ENCODE measurements at places on chromosomes 11 and 22. TPM values are rescaled to one million over a fixed set of nuclear protein-coding genes. Genes with fewer than 3 reads are reported as not detected.

The POTEH gene
- not detected for total RNA-seq

The FBXO7 gene
- 74.5 TPM for total RNA-seq

The CNGA4 gene
- total RNA-seq = 0.07 TPM

The PTPRJ gene
- total RNA-seq = 79.8 TPM

The CST6 gene
- not detected for total RNA-seq

The POLD4 gene
- 190 TPM for total RNA-seq

The PATL1 gene
- total RNA-seq = 55.4 TPM

The SMIM35 gene
- not detected for total RNA-seq

The OR51B5 gene
- not detected for total RNA-seq

The CRYBB2 gene
- 0.13 TPM for total RNA-seq

The KAT5 gene
- 54.7 TPM for total RNA-seq

The OR10G7 gene
- total RNA-seq = not detected

The AIFM3 gene
- 3.5 TPM for total RNA-seq

The OR52N4 gene
- not detected for total RNA-seq

The BACE1 gene
- total RNA-seq = 11.3 TPM

The CCDC188 gene
- total RNA-seq = not detected

The P2RY2 gene
- 11.5 TPM for total RNA-seq

The APOL4 gene
- total RNA-seq = 0.14 TPM

The OR5B21 gene
- not detected for total RNA-seq

The FOLH1 gene
- not detected for total RNA-seq

The C1QTNF4 gene
- 0.07 TPM for total RNA-seq

The CALCA gene
- total RNA-seq = not detected

The OR6T1 gene
- total RNA-seq = not detected

The CTR9 gene
- 23.8 TPM for total RNA-seq

The MMP27 gene
- total RNA-seq = not detected

The LSP1 gene
- total RNA-seq = 2.0 TPM

The KCNJ11 gene
- total RNA-seq = 6.8 TPM

The SEPTIN3 gene
- 1.2 TPM for total RNA-seq

The SAA4 gene
- total RNA-seq = not detected

The OR6A2 gene
- total RNA-seq = not detected

The KCNQ1OT1 gene
- total RNA-seq = 0.06 TPM

The C11orf52 gene
- total RNA-seq = 0.33 TPM

The KRTAP5-1 gene
- not detected for total RNA-seq

The DDIAS gene
- 16.3 TPM for total RNA-seq

The TSPAN18 gene
- 3.5 TPM for total RNA-seq

The HIRA gene
- 23.8 TPM for total RNA-seq

The PHLDA2 gene
- total RNA-seq = 114 TPM

The C11orf16 gene
- not detected for total RNA-seq

The DTX4 gene
- total RNA-seq = 4.7 TPM

The PRG3 gene
- total RNA-seq = not detected

The ALKBH3 gene
- total RNA-seq = 22.9 TPM

The PGA4 gene
- total RNA-seq = not detected

The GLYAT gene
- total RNA-seq = not detected

The APOA5 gene
- not detected for total RNA-seq

The MS4A1 gene
- not detected for total RNA-seq

All from A549 treated with dexamethasone at 1 μM for 4 hours (cell line).